ENCODE measurements at places on chromosomes 12 and 14.
A peak's percentile ranks its signal among the peaks of the same experiment; 100 is the strongest.

- no peak for DNase-seq
These were observed 16.8 kb upstream of the LEMD3 start for GRCh38 chr12:65152596-65152995.

DNA sequence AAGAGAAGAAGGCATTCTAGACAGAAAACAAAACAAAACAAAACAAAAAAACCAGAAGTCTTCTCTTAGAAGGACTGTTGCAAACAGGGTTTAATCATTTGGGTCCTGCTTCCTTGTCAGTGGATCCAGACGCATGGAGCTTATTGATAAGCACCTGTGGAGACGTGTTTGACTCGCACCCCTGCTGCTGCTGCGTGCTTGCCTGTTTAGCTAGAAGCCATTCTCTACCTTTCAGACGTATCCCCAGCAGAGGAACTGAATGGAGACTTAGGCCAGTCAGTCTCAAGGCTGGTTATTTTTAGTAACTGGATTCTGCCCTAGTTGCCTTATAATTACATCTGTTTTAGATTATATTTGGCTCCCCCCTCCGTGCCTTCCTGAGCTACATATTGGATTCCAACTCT is 186.1 kb upstream of the EEA1 start:
- no peak for DNase-seq

DNA sequence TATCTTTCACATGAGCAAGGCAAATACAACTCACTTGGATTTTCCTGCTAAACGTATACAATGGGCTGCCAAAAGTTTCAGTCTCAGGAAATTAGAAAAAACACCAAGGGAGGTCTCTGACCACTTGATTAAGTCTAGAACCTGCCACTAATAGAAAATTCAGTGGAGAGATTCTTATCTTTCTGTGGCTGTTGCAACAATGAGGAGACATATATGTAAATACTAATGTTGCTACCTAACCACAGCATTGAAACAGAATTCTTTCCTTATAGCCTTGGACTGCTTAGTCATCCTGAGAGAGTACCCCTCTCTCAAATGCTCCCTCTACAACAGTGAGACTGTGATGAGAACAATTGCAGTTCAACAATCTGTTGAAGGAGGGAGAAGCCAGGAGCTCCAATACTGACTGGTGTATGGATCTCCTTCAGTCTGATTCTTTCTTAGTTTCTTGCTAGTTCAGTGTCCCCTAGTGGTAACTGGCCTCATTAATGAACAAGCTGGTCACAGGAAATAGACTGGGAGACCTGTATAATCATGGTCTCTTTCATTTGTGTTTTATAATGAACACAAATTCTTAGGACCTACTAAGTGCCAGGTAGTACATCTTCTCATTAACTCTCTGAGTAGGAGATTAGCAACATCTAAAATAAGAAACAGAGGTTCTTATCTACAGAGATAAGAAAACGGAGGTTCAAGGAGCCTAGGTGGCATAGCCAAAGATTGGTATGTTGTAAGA is 164.5 kb downstream of the SLC38A4 start:
- DNase-seq: peak; percentile 51

DNA sequence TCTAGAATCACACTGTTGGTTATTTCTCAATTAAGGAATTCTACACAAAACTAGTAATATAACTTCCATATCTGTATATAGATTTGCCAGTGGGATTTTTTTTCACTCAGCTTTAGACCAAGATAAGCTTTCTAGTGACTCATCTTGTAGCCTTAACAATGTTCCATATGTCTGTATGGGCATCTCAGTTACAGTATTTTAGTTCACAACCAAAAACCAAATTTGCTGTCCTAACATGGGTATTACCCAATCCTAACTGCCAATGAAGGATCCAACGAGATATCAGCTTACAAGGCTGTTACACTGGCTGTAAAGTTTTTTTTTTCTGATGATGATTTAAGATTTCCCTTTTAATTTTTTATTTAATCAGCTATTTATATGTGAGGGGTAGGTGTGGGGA is 31.5 kb upstream of the KRR1 start:
- DNase-seq: no peak

- no peak for DNase-seq
These were observed 1131.1 kb downstream of the TMEM121 start for GRCh38 chr14:106657460-106657859.

DNA sequence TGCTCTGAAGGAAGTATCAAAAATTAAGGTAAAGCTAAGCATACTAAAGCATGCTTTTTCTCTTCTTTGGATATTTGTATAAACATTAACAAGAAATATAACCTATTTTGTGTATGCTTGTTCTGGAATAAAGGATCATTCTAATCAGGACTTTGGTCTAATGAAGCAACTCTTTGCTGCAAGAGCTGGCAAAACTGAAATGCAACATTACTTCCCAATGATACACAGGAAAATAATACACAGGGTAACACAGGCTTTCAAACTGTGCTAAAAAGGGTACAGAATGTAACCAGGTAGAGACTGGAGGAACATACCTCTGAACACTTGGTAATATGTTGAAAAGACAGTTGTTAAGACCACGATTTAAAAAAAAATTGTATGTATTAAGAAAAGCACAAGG is 222.5 kb upstream of the DIO2 start:
- DNase-seq: no peak

DNA sequence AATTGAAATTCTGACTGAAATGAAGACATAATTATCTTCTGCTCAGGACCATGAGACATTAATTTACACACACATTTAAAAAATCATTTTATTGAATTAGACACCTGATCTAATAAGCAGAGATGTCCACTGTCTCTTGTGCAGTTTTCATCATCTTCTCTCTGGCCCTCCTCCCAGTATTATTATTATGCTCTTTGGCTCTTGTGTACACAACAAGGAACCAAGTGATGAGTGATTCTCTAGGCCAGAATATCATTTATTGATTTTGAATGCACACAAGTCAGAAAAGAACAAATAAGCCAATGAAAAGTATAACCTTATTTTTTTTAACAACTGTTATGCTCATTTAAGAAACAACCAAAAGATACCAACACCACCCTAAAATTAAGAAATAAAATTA is 244.7 kb upstream of the KRR1 start:
- no peak for DNase-seq

Measured in mucosa of gallbladder (tissue), 1 donor.